ENCODE measurements at places on chromosomes 4 and X. TPM values are rescaled to one million over a fixed set of nuclear protein-coding genes. Genes with fewer than 3 reads are reported as not detected.

DNA sequence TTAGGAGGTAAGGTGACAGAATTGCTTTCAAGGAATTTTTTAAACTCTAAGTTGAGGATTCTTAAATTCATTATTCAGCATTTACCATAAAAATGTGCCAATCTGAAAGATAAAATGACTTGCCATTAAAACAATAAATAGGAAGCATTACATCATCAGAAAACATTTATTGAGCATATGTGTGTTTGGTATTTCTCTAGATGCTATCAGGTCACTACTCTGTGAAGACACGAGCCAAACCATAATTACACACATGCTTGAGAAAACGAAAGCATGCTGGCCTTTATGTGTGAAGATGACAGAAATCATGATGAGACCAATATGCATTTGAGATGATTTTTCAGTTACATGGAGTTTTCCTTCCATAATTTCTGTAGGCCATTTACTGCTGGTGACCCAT, 12.3 kb upstream of the IL21 start:
- DNase-seq, result no peak

- no peak for DNase-seq
These were observed 181.3 kb downstream of the OR13H1 start for GRCh38 chrX:131725001-131725654.

- DNase-seq, result no peak
These were observed 5.3 kb upstream of the OPHN1 start for GRCh38 chrX:68438575-68438974.

GRCh38 chr4:6658597-6659075, 18.2 kb downstream of the MRFAP1 start:
- DNase-seq, result no peak

DNA sequence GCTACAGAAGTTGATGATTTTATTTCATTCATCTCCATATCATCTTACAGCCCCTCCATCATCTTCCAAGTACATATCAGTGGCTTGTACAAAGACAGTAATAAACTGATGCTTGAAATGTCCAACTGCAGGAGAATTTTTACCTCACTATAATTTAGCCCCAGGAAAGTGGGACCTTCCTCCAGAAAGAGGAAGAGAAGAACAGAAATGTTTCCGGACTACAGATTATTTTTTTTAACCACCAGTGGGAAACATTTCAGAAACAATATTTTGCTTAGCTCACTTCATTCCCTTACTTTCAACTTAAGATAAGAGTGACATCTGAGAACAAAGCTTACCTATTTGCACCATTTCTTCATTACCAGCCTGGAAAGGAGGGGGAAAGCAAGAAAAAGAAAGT, 2.0 kb downstream of the ADAMTS3 start:
- DNase-seq, result no peak

The KCND1 gene
- total RNA-seq, result 3.6 TPM

Data from HFFc6 (cell line).